ENCODE measurements at places on chromosomes 1 and 21.

- DNase-seq, result no peak
These were observed 56.1 kb downstream of the KCNN3 start for GRCh38 chr1:154813846-154814505.

DNA sequence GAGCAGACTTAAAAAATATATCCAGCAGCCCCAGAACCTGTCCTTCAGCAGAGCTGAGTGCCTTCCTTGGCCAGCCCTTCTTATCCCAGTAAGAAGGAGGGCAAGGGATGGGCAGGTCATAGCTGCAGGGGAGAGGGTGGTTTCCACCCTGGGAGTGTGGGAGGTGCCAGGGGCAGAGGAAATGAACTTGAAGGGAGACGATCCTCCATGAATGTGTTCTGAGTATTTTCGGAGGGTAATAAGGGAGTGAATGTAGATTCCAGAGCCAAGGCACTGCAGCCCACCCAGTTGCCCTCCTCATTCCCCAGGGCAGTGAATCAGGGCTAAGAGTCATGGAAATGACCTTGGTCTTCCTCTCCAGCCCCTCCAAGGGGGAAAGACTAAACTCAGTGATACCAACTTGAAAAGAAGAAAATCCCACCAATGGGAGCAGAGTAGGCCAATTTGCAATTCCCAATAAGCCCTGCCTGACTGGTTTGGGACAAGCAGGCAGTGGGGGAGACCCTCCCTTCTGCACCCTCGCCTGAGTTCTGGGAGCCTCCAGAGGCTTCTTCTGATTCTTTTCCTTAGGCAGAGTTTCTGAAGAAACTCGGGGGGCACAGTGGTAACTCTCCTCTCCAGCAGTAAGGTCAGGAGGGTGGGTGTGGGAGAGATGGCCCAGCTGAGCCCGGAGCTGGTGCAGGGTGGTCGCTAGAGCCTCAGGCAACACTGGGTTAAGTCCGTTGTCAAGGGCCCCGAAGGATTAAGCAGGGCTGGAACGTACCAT lies 4.2 kb downstream of the MYOG start:
- DNase-seq, result no peak

GRCh38 chr1:67688526-67689219 lies 3.7 kb downstream of the GADD45A start:
- no peak for DNase-seq

DNA sequence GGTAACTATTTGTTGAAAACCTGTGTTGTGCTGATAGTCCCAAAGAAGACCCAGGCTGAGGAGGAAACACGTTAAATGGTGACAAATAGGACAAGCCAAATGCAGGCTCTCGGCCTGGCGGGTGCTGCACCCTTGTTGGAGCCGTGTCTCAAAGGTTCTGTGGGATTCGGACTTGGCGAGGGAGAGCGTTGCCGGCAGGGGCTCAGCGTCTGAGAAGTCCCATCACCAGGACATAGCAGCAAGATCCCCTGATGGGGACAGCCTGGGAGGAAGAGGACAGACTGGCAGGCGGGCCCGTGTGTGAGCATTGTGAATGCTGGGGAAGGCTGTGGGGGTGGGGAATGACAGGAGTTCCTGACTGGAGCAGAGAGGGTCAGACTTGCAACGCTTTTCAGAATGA lies 142.5 kb downstream of the PGBD5 start:
- no peak for DNase-seq

- DNase-seq, result no peak
These were observed 134.6 kb upstream of the KCNK1 start for GRCh38 chr1:233479110-233479890.

DNA sequence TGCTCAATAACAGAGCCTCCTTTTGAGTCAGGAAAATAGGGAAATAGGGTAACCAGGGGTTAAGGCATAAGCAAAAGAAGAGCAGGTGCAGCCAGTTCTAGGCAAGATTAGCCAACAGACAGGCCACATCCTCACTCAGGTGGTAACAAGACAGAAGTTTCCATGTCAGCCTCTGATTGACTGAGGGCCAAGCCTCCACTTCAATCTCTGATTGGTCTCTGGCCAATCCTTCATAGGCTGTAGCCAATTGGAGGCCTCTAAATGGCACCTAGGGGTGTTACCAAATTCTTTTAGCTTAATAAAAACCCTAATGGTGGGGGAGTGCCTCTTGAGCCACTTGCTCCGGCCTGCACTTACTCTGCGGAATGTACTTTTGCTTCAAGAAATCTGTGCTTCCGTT lies 37.2 kb downstream of the LACTBL1 start:
- no peak for DNase-seq
